Activated T-helper 2 cell treated with anti-CD3 and anti-CD28 coated beads, Interferon-gamma antibody, Interleukin-2, Interleukin-4, amounts not matched to agents 10 μg/mL and 5 μg/mL and 100 μg/mL, durations not matched to agents 14 hours and 24 hours and 36 hours (primary cell): ENCODE measurements at places on chromosomes 1 and 21. TPM values are rescaled to one million over a fixed set of nuclear protein-coding genes. Genes with fewer than 3 reads are reported as not detected.

DNA sequence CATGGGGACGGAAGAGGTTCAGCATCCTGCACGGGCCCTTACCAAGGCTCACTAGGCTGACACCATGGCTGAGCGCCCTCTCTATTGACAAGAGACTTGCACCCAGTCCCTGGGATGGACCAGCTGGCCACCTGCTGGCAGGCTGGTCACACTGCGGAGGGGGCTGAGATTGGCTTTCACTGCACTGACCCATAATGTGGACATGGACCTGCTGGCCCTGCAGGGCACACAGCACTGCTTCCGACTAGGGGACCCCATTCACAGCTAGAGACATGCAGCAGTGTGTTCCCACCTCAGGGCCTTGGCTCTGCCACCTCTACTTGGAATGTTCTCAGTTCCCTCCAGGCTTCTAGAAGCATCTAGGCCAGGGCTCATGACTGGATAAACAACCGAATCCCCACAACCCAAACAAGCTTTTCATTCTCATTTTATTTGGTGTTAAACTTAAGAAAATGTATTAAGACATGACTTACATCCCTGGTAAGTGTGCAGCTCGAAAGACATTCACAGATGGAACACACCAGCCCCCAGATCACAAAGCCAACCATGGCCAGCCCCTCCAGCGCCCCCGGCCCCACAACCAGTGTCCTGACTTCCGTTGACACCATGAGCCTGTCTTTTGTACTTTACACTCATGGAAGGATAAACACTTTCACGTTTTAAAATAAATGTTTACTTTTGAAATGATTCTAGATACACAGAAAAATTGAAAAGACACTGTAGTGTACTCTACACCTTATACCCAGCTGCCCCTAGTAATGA is 9.3 kb upstream of the SRARP start:
- peak; percentile 20 for DNase-seq

GRCh38 chr1:234226113-234226818 is 147.0 kb upstream of the COA6 start:
- DNase-seq, result no peak

DNA sequence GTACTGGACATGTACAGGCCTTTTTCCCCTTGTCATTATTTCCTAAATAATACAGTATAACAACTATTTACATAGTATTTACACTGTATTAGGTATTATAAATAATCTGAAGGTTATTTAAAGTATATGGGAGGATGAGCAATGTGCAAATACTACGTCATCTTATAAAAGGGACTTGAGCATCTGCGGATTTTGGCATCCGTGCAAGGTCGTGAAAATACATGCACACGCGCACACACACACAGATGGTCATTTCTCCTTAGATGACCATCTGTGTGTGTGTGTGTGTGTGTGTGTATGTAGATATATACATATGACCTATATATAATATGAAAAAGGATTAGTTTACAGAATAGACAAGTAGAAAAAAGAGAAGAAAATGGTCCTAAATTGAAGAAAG is 15.4 kb downstream of the ALG14 start:
- no peak for DNase-seq

CHODL gene
- total RNA-seq, result not detected in 2 replicates

PDE9A gene
- total RNA-seq, result 16.6 and 17.5 TPM in 2 replicates

CFH gene
- total RNA-seq, result 0.44 and 0.71 TPM in 2 replicates

GRCh38 chr1:14561014-14561693 is 37.3 kb upstream of the KAZN start:
- no peak for DNase-seq

GBP3 gene
- total RNA-seq, result 6.4 and 7.5 TPM in 2 replicates
